ENCODE measurements at places on chromosomes 3 and 15. TPM values are rescaled to one million over a fixed set of nuclear protein-coding genes. Genes with fewer than 3 reads are reported as not detected.

GRCh38 chr15:38720893-38721567 is 156.4 kb upstream of the RASGRP1 start:
- no peak for DNase-seq

DNA sequence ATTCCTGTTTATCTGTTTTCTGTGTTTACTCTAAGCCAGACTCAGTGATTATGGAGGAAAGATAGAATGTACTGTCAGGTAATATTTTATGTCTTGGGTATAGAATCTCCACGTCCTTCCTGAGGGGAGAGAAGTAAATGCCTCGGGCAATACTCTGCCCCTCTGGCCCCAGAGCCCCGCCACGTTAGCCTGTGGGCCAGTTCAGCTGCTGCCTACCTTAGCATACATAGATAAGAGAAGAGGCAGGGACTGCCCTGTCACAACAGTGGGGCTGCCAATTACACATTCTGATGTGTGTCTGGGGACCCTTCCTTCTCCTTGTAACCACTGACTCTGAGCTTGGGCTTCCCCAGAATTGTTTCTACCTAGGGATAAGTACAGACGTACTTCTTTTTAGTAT is 347.7 kb upstream of the ATP11B start:
- DNase-seq, result no peak

GRCh38 chr15:60021589-60022378 is 17.7 kb downstream of the FOXB1 start:
- no peak for DNase-seq

PAK6 gene
- total RNA-seq, result 0.81 TPM
